ENCODE measurements at places on chromosomes 6 and 20.
A peak's percentile ranks its signal among the peaks of the same experiment; 100 is the strongest.

GRCh38 chr6:77455271-77455670 is 8.0 kb downstream of the HTR1B start:
- no peak for DNase-seq

DNA sequence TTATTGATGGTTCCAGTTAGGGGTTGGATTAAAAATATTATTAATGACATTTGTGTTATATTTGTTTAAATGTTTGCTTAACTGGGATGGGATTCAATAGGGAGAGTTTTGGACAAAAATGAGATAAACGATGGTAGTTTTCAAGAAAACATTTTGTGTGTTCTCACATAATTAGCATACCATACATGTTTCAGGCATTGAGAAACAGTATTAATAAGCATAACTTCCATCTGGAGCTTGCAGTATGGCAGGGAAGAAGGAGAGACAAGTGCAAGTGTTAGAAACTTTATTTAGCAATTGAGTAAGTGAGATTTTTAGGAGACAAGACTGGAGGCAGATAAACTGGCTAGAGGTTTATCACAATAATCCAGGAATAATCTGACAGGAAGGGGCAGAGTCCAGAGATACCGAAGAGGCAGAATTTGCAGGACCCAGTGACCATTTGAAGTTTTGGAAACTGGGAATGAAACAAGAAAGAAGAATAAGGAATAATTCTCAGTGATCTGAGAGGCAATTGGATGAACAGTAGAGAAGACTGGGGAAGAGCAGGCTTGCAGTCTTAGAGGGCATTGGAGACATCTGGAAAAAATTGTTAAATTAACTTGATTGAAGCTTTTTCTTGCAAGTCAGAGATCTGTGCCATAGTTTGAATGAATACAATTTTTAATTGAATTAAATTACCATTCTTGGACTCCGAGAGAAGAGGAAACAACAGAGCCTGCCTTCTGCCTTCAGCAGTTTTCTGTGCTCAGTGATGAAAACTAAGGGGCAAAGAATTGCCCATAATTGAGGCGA is 73.0 kb upstream of the PTCHD4 start:
- no peak for DNase-seq

- DNase-seq = no peak
Observed at GRCh38 chr20:45853484-45853883, 3.7 kb downstream of the ACOT8 start.

DNA sequence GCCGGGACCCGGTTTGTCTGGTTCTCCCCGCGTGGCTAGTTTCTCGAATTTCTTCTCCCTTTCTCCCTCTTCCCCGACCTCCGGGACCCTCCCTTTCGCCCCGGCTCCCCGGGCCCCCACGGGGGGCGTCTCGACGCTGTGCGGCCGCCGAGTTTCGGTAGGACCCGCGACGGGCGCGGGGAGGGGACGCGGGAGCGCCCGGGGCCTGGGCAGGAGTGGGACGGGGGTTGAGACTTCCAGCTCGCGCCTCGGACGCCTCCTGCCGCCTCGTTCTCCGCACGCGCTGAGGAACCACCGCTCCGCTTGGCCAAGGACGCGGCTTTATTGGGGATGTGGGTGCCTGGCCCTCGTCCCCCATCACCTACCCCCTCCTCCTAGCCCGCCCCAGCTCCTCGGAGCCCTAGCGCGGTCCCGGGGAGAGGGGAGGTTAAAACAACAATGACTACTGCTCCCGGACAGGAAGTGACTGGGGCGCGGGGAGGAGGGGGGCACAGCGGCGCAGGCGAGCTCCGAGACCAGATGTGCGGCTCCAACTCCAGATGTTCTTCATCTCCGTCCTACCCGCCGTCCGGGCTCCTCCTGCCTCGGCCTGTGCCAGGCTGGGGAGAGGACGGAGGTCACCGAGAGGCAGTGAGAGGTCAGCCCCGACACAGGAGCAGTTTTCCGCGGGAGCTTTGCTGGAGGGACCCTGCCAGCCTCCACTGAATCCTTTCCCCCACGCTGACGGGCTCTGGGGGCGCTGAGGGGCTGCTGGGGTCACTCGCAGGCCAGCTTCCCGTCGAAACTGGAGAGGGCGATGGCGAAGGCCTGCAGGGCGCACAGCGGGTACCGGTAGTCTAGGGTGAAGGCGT is 917 bp upstream of the TEAD3 start:
- DNase-seq = peak; percentile 91

DNA sequence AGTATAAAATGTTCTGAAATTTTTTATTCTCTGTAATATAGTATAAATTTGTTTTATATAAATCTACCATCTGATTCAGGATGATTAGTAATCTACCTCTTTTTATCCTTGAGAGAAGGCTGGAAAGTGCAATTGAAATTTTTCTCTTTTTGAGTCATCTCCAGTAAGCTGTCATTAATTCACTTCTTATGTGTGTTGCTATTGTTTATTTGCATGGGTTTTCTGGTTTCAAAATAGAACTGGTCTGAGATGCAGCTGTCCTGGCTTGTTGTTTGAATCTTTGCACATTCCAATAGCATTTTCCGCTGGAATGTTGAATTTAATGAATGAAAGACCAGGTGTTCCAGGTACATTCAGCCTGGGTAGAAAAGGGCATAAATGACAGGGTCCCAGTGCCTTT is 24.3 kb upstream of the TAB2 start:
- DNase-seq = no peak

GRCh38 chr20:34179637-34180360 is 61.4 kb upstream of the ASIP start:
- DNase-seq = no peak

GRCh38 chr6:157024745-157025144 is 247.6 kb downstream of the ARID1B start:
- no peak for DNase-seq

DNA sequence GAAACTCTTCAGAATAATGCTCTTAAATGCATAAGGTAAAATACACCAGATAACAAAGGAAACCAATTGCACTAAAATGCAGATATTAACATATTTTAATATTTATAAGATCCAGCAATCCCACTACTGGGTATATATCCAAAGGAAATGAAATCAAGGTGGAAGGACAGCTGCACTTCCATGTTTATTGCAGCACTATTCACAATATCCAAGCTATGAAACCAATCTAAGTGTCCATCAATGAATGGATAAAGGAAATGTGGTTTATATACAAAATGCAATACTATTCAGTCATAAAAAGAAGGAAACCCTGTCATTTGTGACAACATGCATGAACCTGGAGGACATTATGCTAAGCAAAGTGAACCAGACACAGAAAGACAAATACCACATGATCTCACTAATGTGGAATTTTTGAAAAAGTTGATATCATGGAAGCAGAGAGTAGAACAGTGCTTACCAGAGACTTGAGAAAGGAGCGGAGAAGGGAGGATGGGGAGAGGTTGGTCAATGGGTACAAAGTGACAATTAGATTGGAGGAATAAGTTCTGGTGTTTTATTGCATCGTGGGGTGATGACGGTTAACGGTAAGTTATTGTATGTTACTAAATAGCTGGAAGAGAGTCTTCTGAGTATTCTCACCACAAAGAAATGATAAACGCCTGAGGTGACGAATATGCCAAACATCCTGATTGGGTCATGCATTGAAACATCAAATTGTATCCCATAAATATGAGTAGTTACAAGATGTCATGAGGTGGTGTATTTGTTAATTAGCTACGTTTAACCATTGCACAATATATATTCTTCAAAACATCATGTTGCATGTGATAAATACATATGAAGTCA is 37.9 kb upstream of the RNF24 start:
- no peak for DNase-seq

DNA sequence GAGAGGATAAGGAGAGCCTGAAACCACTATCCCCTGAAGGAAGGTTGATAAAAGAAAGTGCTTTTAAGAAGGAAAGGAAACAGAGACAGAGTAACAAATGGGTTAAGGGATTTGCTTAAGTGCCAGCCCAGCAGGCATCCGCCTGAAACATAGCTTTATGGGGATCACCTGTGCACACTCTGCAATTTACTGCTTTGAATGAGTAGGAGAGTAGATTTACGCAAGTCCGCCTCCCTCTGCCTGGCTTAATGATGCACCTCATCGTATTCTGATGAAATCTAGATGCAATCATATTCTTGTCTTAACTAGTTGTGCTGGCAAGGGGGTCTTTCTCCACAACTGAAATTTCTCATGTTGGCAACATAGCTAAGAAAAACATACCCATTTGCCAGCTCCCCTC is 101.1 kb upstream of the ID4 start:
- no peak for DNase-seq

DNA sequence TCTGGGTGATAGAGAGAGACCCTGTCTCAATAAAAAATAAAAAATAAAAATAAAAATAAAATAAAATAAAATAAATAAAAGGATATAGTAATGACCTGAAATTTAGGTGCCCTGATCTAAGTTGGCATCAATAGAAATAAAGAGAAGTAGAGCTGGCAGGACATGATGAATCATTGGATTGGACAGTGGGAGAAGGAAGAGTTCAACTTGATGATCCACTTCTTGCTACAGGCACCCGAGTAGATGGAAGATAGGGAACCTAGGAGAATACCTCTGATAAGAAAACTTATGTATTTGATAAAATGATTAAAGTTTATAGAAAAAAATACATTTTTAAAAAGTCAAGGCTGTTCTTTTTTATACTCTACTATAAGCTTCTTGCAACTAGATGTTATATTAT is 79.0 kb downstream of the ADTRP start:
- DNase-seq = no peak

GRCh38 chr6:160088069-160088783 is 33.4 kb upstream of the SLC22A1 start:
- DNase-seq = peak; percentile 83

GRCh38 chr20:1623501-1624205 is 3.8 kb upstream of the SIRPB1 start:
- DNase-seq = no peak

GRCh38 chr6:63807056-63807455 is 171.5 kb downstream of the PHF3 start:
- DNase-seq = no peak

All from femur (tissue), 1 donor.